ENCODE measurements at places on chromosomes 1 and 21.

DNA sequence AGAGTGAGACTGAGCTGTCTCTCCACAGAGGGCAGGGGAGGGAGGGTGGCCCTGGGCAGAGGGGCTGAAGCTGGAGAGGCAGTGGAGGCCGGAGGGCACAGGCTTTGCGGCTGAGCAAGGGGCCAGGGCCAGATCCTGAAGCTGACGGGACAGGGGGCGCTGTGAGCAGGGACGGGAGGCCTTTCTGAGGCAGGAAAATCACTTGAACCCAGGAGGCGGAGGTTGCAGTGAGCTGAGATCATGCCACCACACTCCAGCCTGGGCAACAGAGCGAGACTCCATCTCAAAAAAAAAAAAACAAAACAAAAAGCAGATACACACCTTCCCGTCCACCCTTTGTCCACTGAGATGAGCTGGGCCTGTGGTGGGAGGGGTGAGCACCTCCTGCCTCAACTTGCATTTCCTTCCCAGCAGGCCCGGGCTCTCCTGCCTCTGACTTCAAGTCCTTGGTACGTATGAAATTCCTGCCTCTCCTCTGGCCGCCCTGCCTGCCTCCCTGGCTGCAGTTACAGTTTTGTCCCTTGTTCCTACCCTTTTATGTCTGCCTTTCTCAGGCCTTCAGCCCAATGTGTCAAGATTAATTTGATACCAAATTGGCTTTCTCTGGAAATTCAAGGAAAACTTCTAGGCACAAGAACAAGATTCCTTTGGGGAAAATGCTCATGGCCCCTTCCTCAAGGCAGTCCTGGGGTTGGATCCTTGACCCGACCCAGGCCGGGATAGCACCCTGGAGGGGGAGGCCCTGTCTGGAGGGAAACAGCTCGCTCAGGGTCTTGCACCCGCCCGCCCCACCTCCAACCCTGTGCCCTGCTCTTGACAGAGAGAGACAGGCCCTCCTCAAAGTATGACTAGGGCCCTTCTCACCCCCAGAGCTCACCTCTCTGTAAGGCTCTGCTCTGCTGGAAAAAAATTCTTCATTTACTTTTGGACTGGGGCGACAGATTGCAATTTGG, 11.2 kb upstream of the ADAMTSL4 start:
- DNase-seq = no peak

DNA sequence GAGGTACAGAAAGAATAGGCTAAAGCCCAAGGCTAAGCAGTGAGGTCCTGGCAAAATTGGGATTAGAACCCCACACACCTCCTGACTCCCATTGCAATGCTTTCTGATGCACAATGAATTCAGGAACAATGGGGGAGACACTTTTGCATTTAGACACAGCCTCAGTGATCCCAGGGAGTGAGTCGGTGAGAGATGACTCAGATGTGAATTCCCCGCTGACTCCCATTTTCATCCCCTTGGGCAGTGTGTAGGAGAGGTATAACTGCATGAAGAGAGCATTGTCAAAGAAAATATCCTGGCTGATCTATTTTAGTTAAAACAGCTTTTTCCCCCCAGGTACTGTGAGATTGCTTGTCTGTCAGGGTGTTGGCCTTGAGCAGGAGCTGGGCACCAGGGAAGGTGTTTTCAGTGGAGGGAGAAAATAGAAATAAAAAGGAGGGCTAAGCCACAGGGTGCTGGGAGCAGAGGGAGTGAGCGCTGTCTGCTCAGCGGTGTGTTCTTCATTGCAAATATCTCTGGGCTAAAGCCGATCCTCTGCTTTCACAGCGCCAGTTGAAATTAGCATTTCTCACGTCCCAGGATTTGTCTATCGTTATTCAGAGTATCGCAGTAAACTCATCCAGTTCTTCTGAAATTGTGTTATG, 247.7 kb upstream of the PTBP2 start:
- DNase-seq = no peak

DNA sequence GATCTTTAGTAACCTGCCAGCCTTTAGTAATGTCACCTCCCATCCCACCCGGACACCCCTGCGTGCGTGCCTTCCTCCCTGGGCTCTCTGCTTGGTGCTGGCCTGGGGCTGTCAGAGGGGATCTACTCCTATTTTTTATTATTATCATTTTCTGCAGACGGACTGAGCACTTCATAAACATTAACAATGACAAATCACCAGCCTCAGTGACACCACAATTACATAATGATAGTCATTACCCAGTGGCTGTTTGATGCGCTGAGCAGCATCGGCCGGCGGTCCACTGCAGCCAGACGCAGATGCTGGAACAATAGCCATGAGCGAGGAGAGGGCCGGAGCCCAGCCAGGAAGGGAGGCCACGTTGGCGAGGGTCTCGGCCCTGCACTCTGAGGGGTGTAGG, 309.3 kb upstream of the AJAP1 start:
- no peak for DNase-seq

GRCh38 chr21:43848771-43849170, 16.3 kb upstream of the AGPAT3 start:
- DNase-seq = no peak

DNA sequence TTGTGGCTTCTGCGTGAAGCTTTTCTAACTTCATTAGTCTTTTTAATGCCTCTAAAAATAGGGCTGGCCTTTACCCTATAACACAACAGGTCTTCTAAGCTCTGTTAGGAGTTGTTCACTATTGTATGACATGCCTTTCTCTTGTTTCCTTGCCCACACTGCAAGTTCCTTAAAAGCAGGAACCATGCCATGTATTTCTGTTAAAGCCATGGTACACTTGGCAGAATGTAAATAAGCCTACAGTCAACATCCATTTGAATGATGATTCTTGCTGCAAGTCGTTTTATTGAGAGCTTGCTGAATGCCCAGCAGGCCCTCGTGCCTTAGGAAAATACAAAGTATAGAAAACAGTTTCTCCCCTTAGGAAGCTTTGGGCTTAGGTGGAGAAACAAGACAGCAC, 214.6 kb downstream of the DUSP10 start:
- no peak for DNase-seq

DNA sequence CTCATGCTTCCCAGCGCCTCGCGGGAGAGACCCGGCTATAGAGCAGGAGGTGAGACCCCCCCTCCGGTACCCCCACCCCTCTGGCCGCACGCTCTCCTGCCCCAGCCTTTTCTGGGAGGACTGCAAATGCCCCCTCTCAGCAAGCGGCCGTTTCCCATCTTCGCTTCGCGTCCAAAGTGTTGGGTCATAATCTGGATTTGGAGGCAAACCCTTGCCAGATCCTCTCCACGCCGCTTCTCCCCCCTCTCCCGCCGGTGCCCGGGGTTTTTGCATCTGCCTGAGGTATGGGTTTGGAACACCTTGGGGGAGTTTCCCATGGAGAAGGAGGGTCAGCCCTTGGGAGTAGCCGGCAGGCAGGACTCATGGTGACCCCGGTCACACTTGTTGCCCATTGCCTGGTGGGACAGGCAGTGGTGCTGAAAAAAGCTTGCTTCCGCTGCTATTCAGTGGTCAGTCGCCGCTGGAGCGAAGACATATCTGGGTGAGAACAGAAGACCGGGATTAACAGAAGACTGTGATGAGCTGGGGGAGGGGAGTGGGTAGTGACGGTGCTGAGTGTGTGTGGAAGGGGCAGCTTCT, 935 bp downstream of the KCNK2 start:
- no peak for DNase-seq

GRCh38 chr1:201598396-201598795, 59.5 kb downstream of the NAV1 start:
- no peak for DNase-seq

DNA sequence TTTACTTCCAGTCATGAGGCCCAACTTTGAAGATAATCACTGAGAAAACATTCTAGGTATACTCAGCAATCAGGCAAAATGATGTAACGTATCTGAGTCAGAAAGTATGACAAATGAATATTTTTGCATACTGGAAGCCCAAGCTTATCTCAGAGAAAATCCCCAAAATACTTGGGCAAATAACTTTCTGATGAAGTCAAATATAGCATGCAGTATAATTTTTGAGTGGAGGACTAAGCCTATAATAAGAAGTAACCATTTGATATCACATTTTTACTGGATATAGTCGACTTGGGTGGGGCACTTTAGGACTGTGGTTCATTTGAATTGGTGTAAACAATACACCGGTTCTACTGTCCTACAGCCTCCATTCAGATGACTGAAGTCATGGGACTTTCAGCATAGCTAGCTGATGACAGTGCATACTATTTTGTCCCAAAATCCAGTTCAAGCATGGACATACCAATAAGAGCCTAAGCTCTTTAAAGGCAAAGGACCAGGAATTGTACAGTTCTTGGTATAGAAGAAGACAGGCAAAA, 2.3 kb upstream of the GADD45A start:
- no peak for DNase-seq

DNA sequence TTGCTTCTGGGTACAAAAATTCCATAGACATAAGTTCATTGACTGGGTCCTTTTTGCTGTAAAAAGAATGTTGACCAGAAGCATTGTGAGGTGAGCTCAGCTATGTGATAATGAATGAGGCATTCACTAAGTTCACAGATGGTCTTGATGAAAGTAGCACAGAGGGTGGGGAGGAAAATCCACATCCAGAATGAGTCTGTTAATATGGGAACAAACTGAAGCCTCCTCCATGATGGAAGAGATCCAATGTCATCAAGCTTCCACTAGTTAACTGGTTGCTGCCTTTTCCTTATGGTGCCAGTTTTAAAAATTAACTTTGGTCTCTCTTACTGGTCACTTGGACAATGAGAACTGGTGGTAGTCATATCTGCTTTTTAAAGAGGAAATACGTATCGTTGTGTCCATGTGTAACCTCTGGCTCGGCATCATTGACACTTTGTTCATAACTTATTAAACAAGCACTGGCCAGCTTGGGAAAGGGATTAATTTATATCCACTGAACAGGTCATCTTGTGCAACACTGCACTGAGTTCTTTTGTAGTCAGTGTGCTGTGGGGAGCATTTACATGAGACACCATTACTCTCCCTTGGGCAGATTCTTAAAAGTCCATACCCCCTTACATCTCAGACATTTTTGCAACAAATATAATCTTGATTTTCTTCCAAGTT, 88.6 kb downstream of the ADAMTS1 start:
- no peak for DNase-seq

DNA sequence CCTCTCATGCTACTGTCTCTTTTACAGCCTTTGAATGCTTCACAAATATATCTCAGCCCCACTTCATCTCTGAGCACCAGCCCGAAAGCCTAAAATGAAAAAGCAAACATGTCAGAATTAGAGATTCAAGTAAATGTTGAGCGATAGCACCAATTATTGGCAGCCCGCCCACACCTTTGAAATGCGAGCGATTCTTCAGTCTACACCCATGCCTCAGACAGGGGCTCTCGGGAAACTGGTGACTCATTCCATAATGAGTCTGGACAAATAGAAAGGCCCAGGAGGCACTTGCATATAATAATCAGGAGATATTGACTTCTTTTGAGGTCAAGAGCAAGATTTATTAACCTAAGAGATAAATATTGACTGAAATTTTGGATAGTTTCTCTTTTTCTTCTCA, 487.3 kb upstream of the PTBP2 start:
- DNase-seq = no peak

- DNase-seq = peak; percentile 55
Measured at GRCh38 chr1:24898152-24898908, 31.7 kb downstream of the RUNX3 start.

GRCh38 chr1:181014477-181015250, 8.0 kb downstream of the STX6 start:
- no peak for DNase-seq

DNA sequence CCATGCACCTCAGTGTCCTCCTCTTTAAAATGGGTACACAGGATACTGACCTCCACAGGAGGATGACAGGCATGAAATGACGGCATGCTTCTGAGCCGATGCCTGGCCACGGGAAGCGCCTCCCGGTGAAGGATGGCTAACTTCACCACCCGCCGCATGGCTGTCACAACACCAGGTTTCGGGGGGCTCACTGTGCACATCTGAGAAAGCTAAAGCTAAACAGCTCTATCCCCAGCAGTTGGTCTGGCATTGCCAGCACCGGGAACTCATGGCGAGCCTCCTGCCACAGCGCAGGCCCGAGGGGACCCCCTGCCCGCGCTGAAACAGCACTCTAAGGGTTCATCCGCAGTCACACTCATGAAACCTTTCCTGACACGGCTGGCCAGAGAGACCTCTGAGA, 16.0 kb downstream of the NPHP4 start:
- DNase-seq = no peak

- no peak for DNase-seq
Measured at GRCh38 chr1:165882168-165882837, 54.9 kb downstream of the UCK2 start.

DNA sequence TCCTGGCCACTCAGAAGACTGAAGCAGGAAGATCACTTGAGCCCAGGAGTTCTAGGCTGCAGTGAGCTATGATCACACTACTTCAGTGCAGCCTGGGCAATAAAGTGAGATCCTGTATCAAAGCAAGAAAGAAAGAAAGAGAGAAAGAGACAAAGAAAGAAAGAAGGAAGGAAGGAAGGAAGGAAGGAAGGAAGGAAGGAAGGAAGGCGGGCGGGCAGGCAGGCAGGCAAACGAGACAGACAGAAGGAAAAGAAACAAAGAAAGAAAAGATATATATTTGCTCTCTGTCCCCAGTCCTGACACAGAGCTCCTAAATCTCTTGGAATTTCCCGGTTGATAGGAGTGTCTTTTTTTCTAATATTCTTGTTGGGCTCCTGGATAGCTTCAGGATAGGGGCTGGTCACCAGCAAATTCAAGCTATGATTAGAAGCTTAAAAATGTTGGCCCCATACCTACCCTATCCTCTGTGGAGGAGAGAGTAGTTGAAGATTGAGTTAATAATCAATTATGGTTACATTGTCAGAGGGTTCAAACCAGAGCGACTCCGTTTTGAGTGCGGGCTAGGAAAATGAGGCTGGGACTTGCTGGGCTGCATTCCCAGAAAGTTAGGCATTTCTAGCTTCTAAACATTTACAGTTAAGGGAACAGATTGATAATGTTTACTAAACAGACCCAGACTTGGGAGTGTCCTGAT, 3.3 kb upstream of the MIGA1 start:
- no peak for DNase-seq

DNA sequence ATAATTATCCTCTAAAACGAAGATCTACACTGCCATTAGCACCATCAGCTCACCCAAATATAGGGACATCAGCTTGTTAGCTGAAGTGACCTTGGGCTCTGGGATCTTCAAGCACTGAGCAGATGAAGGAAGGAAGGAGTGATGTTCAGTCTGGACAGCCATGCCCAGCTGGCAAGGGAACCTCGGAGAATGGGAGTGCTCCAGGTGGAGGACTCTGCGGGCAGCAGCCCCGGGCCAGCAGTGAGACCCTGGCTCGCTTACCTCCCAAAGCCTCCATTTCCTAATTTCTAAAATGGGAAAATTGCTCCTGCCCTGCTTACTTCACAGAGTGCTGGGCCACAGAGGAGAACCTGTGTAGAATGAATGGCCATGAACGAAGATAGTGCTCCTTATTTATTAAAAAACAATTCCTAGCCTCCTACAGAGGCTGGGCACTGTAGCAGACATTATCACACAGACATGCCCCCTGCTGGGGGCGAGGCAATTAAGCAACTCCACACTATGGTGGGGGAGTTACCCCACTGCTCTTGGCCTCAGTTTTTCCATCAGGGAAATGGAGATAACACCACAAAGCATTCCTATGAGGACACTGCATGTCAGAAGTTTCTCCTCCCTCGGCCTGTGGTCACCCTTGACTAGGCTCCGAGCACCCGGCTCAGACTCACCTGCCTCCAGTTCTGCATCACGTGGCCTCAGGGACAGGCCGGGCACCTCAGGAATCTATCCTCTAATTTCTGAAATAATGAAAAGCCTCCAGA, 117.6 kb downstream of the KCNN3 start:
- peak; percentile 31 for DNase-seq

Data from stimulated activated CD4-positive, alpha-beta T cell treated with anti-CD3 and anti-CD28 coated beads, Interleukin-2, amount 100 ng/mL, for 24 hours (primary cell).